Stimulated activated CD8-positive, alpha-beta memory T cell treated with anti-CD3 and anti-CD28 coated beads, Interleukin-4, amount 100 ng/mL, for 4 hours (primary cell): ENCODE measurements at places on chromosomes 11 and 22.

GRCh38 chr22:22109693-22110466 is 127.3 kb upstream of the TOP3B start:
- DNase-seq, result no peak

- DNase-seq, result no peak
These were observed at the start of gene AMPD3 for GRCh38 chr11:10454878-10455631. AMPD3 (plus strand) TSS chr11:10455264; CDS start chr11:10461520, 6,256 bp downstream.

GRCh38 chr11:132993991-132994502 is 538.3 kb downstream of the OPCML start:
- DNase-seq, result no peak

GRCh38 chr11:85407648-85408047 is 219.5 kb downstream of the DLG2 start:
- DNase-seq, result no peak

DNA sequence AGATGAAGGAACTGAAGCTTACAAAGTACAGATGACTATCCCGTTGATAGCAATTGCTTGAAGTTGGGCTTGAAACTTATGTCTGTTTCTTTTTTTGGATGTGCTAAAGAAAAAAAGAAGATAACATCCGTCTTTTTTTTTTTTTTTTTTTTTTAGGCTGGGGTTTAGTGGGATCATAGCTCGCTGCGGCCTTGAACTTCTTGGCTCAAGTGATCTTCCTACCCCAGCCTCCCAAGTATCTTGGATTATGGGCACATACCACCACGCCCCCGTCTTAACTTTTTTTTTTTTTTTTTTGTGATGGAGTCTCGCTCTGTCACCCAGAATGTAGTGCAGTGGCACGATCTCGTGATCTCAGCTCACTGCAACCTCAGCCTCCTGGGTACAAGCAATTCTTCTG is 40.8 kb upstream of the SCN3B start:
- DNase-seq, result no peak

- DNase-seq, result no peak
These were observed 96.3 kb upstream of the RAB1B start for GRCh38 chr11:66172146-66172545.

DNA sequence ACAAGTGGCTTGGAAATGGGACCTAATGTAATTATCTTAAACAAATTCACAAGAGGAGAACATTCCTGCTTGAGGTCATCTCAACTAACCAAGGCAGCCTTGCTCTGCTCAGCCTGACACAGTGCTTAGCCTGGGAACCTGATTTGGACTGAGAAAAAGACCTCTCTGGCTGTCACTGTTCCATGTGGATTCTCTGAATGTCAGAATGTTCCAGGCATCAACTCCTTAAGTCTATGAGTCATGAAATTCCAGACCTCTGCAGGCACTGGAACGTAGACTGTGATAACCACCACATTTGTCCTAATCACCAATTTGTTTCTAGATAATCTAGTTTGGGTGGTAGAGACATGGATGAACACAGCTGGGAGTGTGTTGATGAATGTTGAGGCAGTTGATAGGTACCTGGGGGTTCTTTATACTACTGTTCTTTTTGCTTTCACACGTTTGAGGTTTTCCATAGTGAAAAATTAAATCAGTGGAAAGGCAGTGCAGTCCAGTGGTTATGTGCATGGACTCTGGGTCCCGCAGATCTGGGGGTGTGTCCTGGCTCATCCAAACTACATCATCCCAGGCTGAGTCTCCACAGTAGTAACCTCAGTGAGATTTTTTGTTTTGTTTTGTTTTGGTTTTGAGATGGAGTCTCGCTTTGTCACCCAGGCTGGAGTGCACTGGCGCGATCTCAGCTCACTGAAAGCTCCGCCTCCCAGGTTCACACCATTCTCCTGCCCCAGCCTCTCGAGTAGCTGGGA is 269.6 kb downstream of the MN1 start:
- no peak for DNase-seq

GRCh38 chr11:65473278-65473860 is 25.5 kb upstream of the MALAT1 start:
- DNase-seq, result no peak

GRCh38 chr11:17643506-17644405 is 75.6 kb upstream of the MYOD1 start:
- no peak for DNase-seq

- DNase-seq, result no peak
These were observed 60.9 kb downstream of the GRIA4 start for GRCh38 chr11:105670811-105671210.

- DNase-seq, result no peak
These were observed 4.8 kb downstream of the P4HA3 start for GRCh38 chr11:74306435-74307175.

DNA sequence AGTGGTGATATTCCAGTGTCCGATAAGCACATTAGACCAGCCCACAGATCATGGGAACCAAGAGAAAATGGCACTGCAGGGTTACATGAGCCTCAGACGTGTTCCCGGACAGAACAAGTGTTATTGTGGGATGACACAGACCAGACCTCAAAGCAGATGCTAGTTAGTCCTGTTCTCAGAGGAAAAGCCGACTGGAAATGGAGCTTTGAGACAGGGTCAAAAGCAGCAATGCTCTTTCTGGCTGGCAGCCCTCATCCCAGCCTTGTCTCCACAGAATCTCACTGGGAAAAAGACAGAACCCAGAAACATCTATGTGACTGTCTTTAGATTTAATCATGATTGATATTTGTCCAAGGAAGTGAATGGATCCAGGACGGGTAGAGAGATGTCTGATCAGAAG is 506.8 kb downstream of the INSC start:
- DNase-seq, result no peak

- no peak for DNase-seq
These were observed 31.5 kb upstream of the CAT start for GRCh38 chr11:34407121-34407813.

DNA sequence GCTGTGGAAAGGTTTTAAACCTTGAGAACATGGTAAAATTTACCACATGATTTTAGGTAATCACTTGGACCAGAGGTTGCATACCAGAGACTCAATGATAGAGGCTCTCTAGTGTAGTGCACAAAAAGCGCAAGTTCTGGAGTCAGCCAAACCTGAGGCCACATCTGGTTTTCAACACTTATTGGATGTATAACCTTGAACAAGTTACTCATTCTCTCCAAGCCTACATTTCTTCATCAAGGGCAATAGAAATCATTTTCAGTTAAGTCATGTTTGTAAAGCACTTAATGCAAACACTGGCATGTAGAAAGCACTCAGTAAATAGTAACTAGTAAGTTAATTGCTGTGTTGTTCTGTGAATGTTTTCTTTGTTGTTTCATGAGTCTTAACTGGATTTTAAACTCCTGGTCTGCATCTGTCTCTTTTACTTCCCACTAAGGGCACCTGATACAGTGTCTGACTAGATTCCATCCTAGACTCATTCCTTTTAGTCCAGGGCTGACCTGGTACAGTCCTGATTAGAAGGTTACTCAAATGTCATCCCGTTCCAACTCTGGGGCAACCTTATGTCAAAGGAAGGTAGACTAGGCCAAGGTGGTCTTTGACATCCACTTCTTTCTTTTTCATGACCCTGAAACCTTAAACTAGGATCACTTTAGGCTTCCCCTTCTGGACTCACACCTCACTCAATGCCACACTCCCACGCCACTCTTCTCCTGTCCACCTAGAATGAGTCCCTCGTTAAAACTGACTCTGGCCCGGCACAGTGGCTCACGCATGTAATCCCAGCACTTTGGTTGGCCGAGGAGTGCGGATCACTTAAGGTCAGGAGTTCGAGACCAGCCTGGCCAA is 34.5 kb upstream of the EED start:
- DNase-seq, result no peak

DNA sequence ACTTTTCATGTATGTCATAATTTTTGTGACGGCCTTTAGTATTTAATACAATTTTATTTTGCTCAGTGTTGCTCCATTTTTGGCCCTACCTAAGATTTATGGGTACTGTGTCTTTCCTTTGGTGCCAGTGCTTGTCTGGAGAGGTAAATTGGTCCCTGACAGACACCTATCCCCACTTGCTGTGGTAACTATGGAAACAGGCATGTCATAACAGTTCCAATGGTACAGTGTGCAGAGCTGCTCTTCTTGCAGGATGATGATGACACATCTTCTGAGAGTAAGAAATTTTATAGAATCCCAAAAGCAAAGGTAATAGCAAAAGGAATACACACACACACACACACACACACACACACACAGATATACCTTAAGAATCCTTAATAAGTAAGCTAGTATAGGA is 118.5 kb downstream of the ELP4 start:
- DNase-seq, result no peak
